Glomerular endothelial cell (primary cell): ENCODE measurements at places on chromosomes 11 and 22. TPM values are rescaled to one million over a fixed set of nuclear protein-coding genes. Genes with fewer than 3 reads are reported as not detected.

SYNGR1 gene
- total RNA-seq = 3.1 and 3.3 TPM in 2 replicates

TIMM8B gene
- 39.2 and 43.8 TPM in 2 replicates for total RNA-seq

KCNQ1OT1 gene
- 0.53 and 2.2 TPM in 2 replicates for total RNA-seq

ENTHD1 gene
- not detected in 2 replicates for total RNA-seq

BARX2 gene
- total RNA-seq = not detected in 2 replicates

SORL1 gene
- total RNA-seq = 1.9 and 3.4 TPM in 2 replicates

- no peak for DNase-seq
These were observed 21.1 kb upstream of the ME3 start for GRCh38 chr11:86693518-86693917.

DNA sequence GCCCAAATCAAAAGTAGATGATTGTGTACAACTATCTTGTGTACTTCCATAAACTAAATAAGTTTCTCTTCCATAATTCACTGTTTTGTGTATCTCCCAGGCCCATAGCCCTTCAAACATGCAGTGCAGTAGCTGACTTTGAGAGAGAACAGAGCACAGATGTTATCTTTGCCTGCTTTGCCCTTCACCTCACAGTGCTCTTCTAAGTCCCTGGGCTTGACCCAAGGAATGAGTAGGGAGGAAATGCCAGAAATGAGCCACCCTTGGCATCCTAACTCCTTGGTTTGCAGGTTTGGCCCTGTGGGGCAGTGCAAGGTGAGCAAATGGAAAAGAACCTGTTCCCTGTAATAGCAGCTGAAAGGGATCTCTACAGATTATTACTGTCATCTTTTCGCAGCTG is 79.2 kb downstream of the STIM1 start:
- DNase-seq = no peak

GRCh38 chr11:125348141-125348651 is 147.9 kb downstream of the FEZ1 start:
- DNase-seq = no peak

- DNase-seq = no peak
These were observed 76.2 kb downstream of the ZBTB16 start for GRCh38 chr11:114135737-114136151.

GRCh38 chr11:57474803-57475115 is 14.4 kb downstream of the RTN4RL2 start:
- DNase-seq = no peak

- no peak for DNase-seq
These were observed 124.8 kb upstream of the ANO1 start for GRCh38 chr11:69953356-69953755.

DNA sequence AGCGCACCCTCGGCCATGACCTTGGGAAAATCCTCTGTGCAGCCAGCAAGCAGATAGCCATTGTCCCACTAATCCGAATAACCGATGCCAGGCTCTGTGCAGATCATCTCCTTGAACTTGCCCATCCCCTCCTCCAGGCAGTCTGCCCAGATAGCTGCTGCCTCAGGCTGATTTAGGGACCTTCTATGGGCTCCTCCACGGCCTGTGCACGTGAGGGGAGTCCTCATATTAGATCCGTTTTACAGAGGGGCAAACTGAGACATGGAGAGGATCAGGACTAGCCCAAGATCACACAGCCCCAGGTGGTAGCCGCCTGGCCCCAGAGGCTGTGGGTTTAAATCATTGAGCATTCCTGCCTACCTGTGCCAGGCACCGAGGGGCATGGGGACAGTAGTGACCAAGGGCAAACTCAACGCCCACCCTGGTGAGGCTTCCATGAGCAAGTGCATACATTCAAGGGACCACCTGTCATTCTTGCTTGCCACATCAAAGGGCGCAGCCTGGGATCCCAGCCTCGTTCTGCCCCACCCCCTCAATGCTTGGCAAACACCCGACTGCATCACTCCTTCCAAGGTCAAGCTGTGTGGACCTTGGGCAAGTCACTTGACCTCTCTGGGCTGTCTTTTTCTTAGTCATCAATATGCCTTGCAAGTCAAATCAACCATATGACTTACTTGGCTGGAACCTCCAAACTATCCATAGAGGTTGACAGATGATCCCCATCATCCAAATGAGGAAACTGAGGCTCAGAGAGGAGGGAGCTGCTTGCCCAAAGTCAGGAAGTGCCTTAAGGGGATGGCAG is 131.6 kb downstream of the MN1 start:
- DNase-seq = no peak
